ENCODE measurements at places on chromosomes 2 and 18.

DNA sequence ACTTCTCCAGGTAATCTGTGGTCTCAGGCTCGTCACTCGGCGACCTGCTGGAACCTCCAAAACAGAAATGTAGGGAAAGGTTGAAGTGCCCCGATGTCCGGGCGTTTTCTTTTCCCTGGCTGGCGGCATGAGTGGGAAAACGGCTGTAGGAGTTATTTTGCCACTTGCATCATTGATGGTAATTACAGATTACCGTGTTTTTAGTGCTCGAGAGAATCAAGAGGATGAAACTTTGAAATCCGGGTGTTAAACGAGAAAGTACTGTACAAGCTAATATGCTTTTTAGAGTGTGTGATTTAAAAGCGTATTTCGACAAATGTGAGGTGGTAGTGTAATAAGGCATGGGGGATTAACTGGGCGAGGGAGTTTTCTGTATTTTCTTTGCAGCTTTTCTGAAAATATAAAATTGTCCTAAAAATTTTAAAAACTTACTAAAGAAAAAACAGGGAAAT is 819 bp downstream of the GRHL1 start:
- no peak for DNase-seq

DNA sequence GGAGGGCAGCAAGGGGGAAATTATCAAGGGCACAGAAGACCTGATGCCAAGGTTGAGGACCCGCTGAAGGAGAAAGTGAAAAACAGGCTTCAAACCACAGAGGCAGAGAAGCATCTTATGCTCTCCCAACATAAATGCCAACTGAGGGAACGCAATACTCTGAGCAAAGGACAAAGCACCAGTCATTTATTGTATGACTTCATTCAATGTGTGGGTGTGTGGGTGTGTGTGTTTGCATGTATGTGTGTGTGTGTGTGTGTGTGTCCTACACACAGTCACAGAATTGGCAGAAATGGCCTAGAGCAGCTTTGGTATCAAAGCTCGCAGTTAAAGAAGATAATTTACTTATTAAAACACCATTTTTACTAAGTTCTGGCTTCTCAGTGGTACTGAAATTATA is 51.4 kb downstream of the UXS1 start:
- DNase-seq, result no peak

DNA sequence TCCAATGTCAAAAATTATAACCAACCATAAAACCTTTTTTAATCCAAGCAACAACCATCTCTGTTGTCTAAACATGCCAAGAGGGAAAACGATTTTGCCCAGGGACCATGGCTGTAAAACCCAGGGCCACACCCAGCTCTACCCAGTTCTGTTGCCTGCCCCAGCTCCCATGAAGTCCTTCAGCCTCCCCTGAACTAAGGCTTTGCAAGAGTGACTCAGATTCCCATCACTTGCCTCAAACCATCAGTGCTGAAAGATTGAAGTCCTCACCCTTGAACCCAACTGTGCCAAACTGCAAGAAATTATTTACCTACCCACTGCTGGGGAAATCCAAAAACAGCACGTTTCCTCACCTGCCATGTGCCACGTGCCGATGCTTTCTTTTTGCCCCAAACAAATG is 102.5 kb downstream of the TFCP2L1 start:
- DNase-seq, result no peak

GRCh38 chr2:50952596-50952995 is 79.3 kb downstream of the NRXN1 start:
- DNase-seq, result no peak

DNA sequence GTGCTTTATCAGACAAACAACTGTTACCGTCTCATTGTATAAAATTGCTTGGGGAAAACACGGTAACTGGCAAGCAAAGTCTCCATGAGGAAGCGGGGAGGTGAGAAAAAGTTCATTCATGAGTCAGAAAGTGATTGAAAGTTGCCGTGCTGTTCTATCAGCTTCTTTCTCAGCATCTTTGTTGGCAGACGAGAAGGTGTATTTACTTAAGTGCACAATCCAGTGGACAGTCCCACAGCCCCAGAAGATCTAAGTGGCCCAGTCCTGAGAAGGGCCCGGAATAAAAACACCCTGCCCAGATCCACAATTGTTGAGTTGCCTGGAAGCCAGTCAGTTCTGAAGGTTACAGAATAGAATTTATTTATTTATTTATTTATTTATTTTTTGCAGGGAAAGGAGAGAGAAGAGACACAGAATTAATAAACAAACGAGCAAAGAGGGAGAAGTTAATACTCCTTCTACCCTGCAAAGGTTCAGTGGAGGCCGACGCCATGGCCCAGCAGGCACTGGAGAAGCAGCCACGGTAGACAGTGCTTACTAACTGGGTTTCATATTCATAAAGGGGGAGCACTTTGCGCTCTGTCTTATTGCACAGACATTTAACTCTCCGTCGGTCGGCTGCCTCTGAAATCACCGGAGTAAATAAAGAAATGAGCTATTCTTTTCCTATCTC is 676.0 kb upstream of the SALL3 start:
- no peak for DNase-seq

- no peak for DNase-seq
Observed at GRCh38 chr2:44668336-44668735, 273.2 kb upstream of the SIX3 start.

DNA sequence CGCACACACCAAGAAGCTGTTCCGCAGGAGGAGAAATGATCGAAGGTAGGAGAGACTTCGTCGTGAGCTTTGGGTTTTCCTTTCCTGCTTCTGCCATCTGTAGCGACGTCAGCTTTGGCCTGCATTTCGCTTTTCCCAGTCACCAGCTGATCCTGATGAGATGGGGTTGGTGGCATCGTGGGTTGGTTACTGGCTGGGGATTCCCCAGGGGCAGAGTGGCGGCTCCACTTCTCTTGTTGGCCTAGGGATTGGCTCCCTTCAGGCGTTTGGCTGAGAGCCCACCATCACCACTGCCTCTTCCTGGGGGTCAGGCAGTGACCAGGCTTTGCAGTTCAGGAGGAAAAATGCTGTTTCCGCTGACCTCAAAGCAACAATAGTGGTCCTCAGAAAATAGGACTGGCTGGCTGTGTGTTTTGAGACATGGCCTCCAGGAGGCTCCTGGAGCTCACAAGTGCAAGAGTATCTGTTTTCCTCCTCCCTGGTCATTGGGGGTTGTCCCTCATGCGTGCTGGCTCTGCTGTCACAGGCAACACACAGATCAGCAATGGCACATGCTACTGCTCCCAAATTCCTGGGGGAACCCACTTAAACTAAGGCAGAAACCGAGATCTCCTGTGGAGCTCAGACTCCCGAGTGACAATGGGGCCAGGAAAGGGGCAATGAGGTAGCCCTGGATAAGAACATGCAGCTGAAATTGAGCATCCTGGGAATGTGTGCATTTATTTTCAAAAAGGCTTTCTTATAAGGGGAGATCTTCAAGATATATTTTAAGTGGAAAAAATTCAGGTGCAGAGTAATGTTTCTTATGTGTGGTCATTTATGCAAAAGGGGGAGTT is 173.0 kb downstream of the CTIF start:
- DNase-seq, result no peak

GRCh38 chr2:10054424-10054823 is 11.1 kb downstream of the KLF11 start:
- no peak for DNase-seq

GRCh38 chr18:78798402-78799175 is 181.0 kb upstream of the SALL3 start:
- DNase-seq, result no peak

GRCh38 chr2:192886636-192887035 is 691.9 kb upstream of the TMEFF2 start:
- DNase-seq, result no peak

DNA sequence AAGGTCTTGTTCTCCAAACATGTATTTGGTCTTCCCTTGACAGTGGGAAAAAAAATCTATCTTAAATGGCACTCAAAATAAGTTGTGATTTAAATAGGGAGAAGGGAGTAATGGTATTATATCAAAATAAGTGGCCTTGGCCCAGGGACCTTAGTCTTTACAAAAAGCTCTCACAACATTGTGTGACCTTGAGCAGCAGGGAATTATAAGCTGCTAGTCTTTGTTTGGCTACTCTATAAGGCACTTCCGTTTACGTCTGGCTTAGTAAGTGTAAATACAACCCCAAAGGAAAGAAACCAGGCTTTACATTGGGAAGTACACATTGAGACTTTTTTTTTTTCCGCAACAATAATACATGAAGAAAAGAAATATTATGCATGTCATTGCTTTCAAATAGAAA is 734.0 kb upstream of the LINC00305 start:
- no peak for DNase-seq

GRCh38 chr2:144683107-144683753 is 163.3 kb upstream of the ZEB2 start:
- no peak for DNase-seq

- no peak for DNase-seq
Observed at GRCh38 chr2:172282944-172283343, 144.4 kb upstream of the ITGA6 start.

DNA sequence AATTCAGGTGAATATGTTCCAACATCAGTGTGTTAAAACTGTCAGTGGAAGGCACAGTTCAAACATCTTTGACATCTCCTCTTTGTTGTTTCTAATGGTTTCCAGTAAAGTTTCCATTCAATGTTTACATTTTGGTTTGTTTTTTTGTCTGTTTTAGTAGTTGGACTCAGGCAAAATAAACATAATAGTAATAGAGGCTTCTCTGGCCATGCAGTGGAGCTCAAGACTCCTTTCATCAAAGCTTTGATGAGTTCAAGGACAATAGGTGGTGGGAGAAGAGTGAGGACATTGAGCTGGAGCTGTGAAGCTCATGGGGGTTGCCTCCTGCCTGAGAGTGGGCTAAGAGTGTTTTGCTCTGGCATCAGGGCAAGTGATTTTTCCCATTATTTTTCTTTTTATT is 1853.7 kb upstream of the CELF4 start:
- no peak for DNase-seq

DNA sequence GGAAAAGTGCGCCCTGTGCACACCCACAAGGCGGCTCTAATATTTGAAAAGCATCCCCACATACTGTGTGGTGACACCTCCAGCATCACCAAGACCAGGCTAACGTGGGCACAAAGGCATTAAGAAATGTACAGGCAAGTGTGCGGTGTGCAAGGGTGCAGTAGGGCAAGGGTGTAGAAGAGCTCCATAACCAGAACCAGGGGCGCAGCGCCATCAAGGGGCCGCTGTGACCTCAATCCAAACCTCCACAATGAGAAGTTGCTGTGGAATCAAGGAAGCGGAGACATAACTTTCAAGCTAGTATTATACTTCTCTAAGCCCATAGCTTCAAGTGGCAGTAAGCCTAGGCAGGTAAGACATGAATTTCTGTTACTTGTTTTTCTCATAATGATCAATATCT is 13.0 kb downstream of the L3MBTL4 start:
- no peak for DNase-seq

DNA sequence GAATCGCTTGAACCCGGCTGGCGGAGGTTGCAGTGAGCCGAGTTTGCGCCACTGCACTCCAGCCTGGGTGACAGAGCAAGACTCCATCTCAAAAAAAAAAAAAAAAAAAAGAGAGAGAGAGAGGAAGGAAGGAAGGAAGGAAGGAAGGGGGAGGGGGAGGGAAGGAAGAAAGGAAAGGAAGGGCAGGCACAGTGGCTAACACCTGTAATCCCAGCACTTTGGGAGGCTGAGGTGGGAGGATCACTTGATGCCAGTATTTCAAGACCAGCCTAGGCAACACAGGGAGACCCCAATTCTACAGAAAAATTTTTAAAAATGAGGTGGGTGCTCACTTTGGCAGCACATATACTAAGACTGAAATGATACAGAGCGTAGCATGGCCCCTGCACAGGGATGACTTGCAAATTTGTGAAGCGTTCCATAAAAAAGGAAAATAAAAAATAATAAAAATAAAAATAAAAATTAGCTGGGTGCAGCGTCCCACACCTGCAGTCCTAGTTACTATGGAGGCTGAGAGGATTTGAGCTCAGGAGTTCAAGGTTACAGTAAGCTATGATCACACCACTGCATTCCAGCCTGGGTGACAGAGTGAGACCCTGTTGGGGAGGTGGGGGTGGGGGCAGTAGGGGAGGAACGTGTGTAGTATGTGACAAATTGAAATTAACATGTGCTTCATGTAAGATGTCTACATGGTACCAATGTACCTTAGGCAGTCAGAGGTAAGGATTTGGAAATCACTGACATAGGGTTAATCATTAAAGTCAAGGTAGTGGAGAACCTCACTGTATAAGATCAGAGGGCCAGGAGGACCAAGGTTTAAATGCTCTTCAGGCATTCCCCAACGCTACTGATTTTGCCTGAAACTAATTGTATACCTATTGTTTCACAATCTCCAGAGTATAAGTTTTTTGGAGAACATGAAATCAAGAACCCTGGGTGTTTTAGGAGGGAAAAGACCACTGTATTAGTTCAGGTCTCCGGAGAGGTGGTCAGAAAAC is 1.4 kb downstream of the WDCP start:
- no peak for DNase-seq

DNA sequence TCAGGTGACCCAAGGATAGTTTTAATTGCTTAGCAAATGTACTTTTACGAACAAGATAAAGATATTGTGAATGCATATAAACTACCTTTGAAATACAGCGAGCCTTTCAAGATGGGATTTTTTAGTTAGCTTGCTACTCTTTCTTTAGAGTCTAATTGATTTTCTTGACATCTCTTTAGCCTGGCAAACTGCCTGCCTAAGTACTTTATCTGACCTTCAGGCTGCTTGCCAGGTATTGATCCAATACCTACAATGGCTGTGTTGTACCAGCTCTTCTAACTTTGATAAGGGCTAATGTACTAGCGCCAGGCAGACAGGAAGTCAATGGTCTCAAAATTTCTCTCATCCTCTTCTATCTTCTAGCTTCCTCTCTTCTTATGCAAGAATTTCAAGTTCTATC is 414.4 kb upstream of the ACVR2A start:
- no peak for DNase-seq

DNA sequence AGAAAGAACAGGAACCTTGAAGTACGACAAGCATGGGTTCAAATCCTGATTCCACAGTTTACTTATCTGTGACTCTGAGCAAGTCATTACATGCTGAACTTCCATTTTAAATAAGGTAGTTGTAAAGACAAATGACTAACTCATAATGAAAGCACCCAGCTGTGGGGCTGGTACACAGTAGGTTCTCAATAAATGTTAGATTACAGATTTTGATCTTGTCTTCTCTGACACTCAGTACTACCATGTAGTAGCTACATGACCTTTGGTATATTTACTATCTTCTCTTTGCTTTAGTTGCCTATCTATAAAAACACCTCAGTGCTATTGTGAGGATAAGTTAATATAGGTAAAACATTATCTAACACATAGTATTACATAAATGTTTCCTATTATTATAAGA is 3.2 kb downstream of the TRAK2 start:
- no peak for DNase-seq

GRCh38 chr2:64730551-64731262 is 77.0 kb upstream of the SERTAD2 start:
- no peak for DNase-seq
